ENCODE measurements at places on chromosomes 5 and 9.

- DNase-seq: no peak
These were observed 232.3 kb upstream of the TBCA start for GRCh38 chr5:78008356-78008967.

DNA sequence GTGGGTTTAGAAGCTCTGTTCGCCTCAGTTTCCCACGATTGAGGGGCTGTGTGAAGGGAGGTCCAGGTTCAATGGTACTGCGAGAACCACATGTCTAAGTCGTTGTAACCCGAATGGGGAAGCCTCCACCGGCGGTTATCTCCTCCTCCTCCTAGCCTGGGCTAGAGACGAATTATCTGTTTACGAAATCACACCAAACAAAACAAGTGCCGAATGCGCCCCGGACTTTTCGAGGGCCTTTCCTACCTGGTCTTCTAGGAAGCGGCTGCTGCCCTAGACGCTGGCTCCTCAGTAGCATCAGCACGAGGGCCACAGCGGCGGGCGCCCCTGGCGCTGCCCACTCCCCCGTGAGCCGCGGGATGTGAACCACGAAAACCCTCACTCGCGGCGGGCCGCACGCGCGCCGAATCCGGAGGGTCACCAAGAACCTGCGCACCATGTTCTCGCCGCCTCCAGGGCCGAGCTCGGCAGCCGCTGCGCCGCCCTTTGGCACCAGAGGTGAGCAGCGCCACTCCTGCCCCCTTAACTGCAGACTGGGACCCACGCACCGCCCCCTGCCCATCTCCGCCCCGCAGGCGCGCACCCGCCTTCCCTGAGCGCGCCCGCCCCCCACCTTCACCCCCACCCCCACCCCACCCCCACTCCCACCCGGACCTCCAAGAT, at the start of gene CDKN2A:
TSS of gene CDKN2A (minus strand) at position 500 of the 663 bp plus-strand sequence.
- peak; percentile 51 for DNase-seq

DNA sequence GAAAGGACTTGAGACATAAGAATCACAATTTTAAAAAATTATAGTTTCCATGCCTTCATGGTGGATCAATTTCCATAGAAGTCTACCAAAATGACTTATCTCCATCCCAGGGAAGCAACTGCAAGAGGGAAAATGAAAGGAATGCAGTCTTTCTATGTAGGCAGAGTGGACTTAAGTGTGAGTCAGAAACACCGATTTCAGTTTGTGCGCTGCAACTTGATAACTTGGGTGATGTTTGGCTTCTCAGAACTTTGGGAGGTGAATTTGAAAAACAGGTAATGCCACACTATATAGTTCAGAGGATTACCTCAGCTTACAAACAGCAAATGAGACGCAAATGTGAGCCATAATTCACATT, 708 bp upstream of the CSNK1G3 start:
- DNase-seq: no peak

DNA sequence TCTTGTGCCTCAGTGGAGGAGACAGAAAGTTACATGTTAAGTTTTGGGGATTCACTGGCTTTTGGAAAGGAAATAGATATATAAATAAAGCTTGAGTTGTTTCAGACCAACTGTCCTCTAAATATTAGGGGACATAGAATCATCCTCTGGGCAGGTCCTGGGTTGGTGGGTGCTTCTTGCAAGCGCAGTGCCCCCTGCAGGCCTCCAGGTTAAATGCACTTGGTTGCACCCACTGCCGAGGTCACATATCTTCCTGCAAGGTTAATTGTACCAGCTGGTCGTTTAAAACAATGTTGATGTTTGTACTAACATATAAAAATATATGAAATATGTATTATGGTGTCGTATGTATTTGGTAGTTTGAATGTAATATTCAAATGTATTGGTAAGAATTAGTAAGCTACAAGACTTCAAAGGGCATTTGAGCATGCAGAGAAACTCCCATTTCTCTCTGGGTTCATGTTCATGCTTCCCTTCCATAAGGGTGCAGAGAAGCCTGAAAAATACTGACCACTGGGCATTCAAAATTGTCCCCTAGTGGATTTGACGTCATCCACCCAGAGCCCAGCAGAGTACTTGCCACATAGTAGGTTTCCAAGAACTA, 87.0 kb downstream of the ZNF618 start:
- peak; percentile 77 for DNase-seq

DNA sequence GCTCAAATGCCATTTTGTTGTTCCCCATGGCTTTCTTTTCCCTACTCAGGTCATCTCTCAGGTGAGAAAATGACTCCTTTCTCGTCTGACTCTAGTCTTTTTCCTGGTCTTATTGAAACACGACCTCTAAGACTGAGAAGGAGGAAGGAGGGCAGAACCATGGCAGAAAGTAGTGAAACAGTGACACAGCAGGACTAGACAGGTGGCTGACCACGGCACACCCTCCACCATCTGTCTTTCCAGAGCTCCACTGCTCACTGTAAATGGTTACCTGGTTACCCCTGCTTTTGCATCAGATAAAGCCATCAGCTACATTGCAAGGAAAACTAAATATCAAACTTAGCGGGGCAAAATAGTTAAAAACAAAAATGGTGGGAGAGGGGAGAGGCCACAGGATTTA, 30.9 kb downstream of the NR4A3 start:
- DNase-seq: no peak

DNA sequence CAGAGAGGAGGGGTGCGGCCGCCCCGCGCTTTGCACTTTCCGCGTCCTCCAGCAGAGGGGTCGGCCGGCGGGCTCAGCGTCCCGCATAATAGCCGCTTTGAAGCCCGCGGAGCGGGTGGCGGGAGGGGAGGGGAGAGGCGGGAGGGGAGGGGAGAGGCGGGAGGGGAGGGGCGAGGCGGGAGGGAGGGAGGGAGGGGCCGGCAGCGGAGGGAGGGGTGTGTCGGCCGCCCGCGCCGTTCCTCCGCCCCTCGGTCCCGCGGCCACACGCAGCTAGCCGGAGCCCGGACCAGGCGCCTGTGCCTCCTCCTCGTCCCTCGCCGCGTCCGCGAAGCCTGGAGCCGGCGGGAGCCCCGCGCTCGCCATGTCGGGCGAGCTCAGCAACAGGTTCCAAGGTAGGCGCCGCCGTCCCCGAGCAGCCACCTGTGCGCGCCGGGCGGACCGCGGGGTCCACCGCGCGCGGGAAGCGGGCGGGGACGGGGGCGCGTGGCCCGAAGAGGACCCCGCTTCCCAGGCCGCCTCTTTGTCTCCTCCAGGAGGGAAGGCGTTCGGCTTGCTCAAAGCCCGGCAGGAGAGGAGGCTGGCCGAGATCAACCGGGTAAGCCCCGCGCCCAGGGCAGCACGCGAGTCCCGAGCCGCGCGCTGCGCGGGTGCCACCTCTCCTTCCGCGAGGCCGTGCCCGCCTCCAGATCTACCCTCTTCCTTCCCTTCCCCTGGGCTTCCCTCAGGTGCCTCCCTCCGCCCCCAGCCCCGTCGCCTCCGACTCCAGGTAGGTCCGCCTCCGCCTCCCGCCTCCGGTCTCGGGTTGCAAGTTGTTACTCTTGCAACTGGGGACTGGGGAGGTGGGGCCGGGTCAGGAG, at the start of gene AIF1L:
TSS of gene AIF1L (plus strand) at position 263 of the 857 bp plus-strand sequence. CDS start at position 362, 99 bp downstream.
- DNase-seq: peak; percentile 54

GRCh38 chr9:137357166-137357565, 55.1 kb upstream of the NRARP start:
- no peak for DNase-seq

GRCh38 chr9:131404581-131404980, 10.7 kb downstream of the PRRC2B start:
- no peak for DNase-seq

DNA sequence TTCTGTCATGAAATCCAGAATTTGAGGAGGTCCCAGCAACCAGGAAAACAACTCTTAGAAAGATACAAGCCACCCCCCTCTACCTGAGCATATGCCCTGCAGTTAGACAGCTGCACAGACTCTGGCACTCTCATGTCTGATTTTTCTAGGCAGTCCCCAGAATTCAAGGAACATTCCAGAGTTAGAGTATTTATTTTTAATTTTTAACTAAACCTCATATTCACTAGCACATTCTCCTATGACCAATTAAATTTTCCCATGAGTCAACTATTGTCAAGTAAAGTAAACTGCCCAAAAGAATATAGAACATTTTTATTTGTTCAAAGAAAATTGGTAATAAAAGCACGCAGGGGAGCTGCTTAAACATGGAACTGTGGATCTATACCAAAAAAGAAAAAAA, 490.5 kb upstream of the SEMA6A start:
- DNase-seq: no peak

GRCh38 chr5:69288688-69289087, 43.9 kb downstream of the CCDC125 start:
- no peak for DNase-seq

- peak; percentile 73 for DNase-seq
These were observed 181.8 kb downstream of the GLIS3 start for GRCh38 chr9:4117835-4118610.

Measured in pancreas (tissue), 10 donors.